ENCODE measurements at places on chromosomes 2 and 18.

GRCh38 chr2:51807229-51807628, 775.3 kb upstream of the NRXN1 start:
- no peak for DNase-seq

DNA sequence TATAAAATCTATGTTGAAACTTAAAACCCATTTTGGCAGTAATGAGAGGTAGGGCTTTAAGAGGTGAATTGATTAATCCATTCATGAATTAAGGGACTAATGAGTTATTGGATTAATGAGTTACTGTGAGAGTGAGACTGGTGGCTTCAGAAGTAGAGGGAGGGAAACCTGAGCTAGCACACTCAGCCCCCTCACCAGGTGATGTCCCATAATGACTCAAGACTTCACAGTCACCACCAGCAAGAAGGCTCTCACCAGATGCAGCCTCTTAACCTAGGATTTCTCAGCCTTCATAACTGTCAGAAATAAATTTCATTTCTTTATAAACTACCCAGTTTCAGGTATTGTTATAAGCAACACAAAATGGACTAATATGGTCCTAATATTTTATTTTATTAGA, 621.7 kb upstream of the ACVR2A start:
- no peak for DNase-seq

DNA sequence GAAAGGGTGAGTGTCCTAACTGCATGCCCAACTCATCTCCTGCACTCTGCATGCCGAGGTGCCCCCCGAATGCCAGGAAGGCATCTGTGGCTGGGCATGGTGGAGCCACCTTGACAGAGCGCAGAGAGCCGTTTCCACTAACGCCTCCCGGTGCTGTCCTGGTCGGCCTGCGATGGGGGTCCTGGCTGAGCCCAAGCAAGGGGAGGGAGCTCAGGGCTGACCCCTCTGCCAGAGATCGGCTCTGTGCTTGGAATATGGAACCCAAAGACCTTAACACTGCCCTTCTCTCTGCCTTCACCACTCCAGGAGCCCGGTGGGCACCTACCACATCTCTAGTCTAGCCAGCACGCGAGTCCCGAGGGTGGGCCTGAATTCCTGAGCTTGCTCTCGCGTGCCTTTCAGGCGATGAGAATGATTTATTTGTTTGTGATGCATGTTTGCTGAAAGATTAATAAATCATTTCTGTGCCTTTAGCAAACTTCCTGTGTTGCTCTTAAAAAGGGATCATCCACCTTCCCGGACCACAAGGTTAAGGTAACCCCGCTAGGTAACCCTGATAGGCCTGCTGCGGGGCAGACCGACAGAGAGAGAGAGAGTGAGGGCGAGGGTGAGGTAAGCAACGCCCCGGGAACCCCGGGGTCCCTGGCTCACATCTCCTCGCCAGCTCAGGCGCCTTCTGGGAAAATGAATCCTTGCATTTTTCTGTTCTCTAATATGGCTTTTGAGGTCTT, 35.3 kb downstream of the PDIA6 start:
- DNase-seq, result no peak

DNA sequence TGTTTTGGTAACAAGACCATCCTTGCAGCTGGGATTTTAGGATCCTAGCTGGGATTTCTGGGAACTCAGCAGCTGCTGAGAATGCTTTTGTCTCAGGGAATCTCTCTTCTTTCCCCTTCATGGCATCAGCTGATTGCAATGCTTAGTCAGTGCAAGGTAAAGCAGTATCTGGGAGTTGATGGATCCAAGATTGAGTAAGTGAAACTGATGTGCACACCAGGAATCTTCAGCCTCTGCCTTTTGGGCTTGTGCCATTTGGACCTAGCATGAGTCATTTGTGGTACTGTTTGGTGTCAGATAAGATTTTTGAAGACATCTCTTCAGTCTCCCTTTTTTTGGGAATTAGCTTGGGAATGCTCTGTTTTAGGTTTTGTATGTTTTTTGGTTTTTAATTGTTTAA, 363.3 kb upstream of the TFPI start:
- DNase-seq, result no peak

DNA sequence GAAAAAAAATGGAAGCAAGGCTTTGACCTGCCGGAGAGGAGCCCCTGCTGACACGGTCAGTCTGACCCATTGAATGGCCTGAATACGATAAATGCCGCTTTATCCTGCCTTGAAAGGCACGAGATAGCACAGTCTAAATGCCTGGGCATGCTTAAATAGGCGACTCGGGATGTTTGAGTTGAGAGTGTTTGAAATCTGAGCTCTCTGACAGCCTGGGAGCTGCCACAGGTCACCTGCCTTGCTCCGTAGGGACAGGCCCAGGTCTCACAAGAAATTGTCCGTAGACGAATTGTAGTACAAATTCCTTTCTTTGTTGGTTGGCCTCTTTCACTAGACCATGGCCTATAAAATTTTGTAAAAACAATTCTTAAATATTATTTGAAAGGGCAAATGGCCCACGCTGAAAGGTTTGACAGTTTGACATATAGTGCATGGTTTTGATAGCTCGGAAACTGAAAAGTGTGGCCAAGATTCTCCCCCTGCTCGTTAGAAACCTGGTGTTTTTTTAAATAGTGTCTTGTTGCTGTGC, 72.8 kb downstream of the MEIS1 start:
- no peak for DNase-seq

- no peak for DNase-seq
Observed at GRCh38 chr18:44938720-44939665, 258.3 kb downstream of the SETBP1 start.

GRCh38 chr2:130726614-130727180, 2.2 kb upstream of the GPR148 start:
- no peak for DNase-seq

Data from activated naive CD4-positive, alpha-beta T cell (primary cell).